ENCODE measurements at places on chromosomes 11 and 22.

DNA sequence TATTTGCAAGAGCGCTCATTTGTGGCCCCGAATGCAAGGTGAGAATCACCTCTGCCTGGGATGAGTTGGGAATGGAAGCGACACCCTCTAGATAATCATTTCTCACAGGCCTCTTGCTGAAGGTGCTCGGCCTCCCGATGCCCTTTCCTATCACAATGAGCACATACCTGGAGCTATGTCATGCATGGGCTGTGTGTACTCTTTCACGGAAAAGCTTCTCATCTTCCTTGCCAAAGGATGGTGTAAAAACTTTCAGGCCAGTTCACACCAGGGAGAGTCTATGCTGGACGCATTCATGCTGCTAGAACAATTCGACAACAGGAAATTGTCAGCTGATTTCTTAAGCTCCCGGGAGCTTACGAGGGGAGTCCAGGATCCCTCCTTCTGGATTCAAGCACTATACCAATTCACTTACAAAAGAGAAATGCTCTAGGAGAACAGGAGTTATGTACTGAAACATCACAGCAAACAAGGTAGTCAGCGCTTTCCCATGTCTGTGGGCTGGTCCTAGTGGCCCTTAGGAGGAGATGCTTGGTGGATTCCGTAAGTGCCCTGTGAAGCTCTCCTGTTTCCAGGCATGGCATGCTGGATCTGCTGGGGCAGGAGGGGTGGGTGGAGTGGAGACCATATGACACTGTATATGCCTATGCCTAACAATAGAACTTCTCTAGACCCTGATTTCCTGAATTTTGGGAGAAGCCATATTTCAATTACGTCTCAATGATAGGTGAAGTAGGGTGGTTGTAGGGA, 53.1 kb upstream of the B3GAT1 start:
- no peak for DNase-seq

- DNase-seq: no peak
Measured at GRCh38 chr11:16082095-16083055, 274.0 kb downstream of the SOX6 start.

- no peak for DNase-seq
Measured at GRCh38 chr11:123480290-123480815, 50.3 kb downstream of the GRAMD1B start.

DNA sequence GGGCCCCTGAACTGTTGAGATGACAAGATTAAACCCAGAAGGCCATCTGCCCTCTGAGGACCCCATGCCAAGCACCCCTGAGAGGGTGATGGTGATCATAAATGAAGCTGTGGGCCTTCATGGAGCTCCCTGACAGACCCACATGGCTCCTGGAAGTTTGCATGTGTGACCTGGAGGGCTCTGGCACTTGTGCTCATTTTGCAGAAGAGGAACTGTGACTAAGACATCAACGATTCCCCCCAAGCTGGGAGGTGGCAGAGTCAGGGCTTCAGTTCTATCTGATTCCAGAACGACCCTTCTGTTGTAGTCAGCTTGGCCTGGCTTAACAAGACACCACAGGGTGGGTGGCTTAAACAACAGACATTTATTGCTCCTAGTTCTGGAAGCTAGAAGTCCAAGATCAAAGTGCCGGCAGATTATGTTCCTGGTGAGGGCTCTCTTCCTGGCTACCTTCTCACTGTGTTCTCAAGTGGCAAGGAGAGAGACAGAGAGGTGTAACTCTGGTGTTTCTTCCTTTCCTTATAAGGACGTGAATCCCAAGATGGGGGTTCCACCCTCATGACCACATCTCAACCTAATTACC, 46.4 kb upstream of the CD82 start:
- no peak for DNase-seq

GRCh38 chr11:57358543-57358961, 20.4 kb downstream of the P2RX3 start:
- no peak for DNase-seq

Data from right kidney (tissue), 9 donors.